Hepatocyte (in vitro differentiated cells): ENCODE measurements at places on chromosomes 5 and 9. TPM values are rescaled to one million over a fixed set of nuclear protein-coding genes. Genes with fewer than 3 reads are reported as not detected.

GRCh38 chr9:115022760-115023434, 92.5 kb upstream of the TNFSF8 start:
- no peak for DNase-seq

STING1 gene
- total RNA-seq = 7.7 and 12.6 TPM in 2 replicates

C6 gene
- total RNA-seq = 31.3 and 37.2 TPM in 2 replicates

ENTPD2 gene
- total RNA-seq = 1.8 and 2.3 TPM in 2 replicates

GRCh38 chr5:160930406-160930805, 78.4 kb upstream of the ATP10B start:
- DNase-seq = peak; percentile 78

DNA sequence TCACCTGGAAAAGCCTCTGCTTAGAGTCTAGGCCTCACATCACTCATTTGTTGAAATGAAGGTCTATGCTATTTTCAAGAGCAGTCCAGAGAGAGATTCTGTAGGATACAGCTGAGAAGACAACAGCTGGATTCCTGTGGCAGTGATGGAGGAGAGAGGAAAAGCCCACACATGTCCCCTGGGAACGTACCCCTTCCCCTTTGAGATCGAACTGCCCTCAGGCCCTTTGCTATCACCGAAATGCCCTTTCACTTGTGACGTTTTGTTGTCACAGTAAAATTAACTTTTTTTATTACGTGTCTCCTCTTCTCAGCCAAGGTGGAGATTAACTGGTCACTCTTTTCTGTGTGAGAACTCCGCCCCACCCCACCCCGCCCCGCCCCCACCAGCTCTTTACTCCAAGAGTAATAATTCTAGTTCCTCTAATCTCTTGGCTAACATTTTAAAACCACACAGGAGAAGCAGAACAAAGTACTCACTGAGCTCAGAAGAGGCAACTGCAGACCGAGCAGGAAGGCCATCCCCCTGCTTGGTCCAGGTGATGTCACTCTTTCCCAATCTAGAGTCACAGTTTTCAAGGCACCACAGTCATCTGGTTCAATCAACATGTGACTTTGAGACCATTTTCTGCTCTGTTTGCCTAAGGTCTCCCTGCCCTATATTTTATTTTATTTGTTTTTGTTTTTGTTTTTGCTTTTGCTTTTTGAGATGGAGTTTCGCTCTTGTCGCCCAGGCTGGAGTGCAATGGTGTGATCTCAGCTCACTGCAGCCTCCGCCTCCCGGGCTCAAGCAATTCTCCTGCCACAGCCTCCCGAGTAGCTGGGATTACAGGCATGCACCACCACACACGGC, 105.6 kb downstream of the SUSD1 start:
- DNase-seq = peak; percentile 79

GRCh38 chr5:6319116-6319515, 59.2 kb downstream of the MED10 start:
- DNase-seq = no peak

DNA sequence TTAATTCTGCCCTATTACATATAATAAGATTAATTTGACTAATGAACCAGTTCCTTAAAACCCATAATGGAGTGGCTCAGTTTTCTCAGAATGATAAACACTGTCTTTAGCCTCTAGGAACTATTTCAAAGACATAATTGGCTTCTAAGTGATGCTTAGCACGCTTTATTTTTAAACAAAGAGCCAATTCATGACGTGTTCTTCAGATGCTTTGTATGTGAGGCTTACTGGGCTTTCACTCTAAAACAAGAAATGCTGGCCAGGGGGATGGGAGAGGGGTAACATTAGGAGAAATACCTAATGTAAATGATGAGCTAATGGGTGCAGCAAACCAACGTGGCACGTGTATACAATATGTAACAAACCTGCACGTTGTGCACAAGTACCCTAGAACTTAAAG, 7.6 kb upstream of the SFXN1 start:
- no peak for DNase-seq

- no peak for DNase-seq
Measured at GRCh38 chr9:125325826-125326225, 64.2 kb downstream of the GAPVD1 start.

ACOT12 gene
- 9.6 and 10.2 TPM in 2 replicates for total RNA-seq

DNA sequence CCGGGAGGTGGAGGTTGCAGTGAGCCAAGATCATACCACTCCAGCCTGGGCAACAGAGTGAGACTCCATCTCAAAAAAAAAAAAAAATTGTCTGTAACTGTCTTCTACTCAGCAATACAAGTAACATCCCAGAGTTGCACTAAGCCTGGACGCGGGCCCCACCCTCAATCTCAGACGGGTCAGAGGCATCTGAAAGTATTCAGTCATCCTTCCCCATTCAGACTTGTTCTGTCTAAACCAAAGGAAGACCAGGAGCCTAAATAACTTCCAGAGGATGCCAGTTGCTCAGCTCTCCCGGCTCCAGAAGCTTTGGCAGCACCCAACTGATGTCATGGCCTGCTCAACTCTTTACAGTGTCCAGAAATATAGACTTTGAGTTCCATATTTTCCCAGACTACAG, 218.6 kb downstream of the AUH start:
- DNase-seq = no peak

TOR4A gene
- total RNA-seq = 13.7 and 14.4 TPM in 2 replicates

KDM4C gene
- 27.3 and 28.7 TPM in 2 replicates for total RNA-seq

PDE6A gene
- 3.6 and 4.6 TPM in 2 replicates for total RNA-seq

DNA sequence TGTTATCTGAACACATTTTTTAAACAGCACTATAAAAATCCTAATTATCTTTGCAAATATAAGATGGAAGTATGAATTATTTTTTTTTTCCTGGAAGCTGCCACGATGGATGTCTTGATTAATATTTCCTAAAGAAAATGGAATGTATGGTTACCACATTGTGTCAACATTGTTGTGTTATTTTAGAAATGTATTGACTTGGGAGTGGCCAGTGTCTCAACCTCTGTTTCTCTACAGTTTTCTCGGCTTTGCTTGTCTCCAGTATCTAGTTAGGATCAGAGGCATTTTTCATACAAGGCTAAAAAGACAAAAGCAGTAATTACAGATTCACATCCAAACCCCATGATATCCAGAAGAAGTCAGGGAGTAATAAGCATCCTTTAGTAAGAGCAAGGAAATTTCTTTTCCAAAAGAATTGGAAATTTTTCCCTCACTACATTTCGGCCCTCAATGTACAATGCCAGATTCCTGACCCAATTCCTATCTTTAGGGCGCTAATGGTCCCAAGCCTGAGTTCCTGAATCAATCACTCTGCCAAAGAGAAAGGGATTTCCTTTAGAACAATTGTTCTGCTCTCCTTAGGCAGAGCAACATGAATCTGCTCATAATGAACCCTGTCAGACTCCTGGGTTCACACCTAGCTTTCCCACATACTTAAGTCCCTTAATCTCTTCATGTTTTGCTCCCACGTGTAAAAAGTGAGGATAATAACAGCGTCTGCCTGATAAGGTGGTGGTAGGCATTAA, 111.7 kb downstream of the EDIL3 start:
- DNase-seq = no peak

- no peak for DNase-seq
Measured at GRCh38 chr9:4461437-4461836, 28.8 kb upstream of the SLC1A1 start.

RNF183 gene
- total RNA-seq = 0.43 and 3.9 TPM in 2 replicates

CDH9 gene
- total RNA-seq = 0.53 and 2.2 TPM in 2 replicates

NPM1 gene
- total RNA-seq = 1,088 and 1,095 TPM in 2 replicates

DNA sequence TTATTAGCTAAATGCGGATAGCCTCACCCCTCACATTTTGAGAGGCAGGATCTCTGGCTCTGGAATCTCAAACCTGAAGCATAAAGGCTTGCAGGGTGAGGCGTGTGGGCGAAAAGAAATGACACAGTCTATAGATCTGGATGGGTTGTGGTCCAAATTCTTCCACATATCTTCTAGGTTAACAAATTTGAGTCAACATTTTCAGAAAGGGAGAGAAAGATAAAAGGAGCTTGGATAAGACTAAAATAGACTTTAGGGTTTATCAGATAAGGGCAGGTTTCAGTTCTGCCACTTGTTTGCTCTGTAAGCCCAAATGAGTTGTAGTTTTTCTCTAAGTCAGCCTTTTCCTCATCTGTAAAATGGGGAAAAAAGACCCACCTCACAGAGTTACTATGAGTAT, 220.9 kb downstream of the TRIM32 start:
- no peak for DNase-seq

DNA sequence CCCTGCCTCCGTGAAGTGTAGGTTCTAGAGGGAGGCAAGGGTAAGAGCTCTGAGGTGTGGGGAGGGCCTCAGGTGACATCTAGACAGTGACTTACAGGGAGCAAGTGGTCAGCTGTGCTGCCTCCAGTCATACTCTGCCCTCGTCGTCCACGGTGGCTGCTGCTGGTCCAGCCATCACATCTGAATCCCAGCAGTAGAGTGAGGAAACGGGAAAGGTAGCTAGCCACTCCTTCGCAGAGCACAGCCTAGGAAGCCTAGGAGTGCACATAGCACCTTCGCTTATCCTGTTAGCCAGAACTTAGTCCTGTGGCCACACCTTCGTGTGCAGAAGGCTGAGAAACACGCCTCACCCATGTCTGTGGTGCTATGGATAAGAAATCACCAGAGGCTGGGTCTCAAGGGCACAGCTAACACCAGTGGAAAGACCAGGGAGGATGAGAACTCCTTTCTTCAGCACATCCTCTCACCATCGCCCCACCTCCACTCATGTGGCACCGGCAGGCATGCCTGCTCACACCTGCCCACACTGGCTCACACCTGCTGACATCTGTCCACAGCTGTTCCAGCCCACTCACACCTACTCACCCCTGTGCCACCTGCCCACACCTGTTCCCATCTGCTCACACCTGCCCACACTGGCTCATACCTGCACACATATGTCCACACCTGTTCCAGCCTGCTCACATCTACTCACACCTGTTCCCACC, 44.5 kb upstream of the SLC6A19 start:
- no peak for DNase-seq

DNA sequence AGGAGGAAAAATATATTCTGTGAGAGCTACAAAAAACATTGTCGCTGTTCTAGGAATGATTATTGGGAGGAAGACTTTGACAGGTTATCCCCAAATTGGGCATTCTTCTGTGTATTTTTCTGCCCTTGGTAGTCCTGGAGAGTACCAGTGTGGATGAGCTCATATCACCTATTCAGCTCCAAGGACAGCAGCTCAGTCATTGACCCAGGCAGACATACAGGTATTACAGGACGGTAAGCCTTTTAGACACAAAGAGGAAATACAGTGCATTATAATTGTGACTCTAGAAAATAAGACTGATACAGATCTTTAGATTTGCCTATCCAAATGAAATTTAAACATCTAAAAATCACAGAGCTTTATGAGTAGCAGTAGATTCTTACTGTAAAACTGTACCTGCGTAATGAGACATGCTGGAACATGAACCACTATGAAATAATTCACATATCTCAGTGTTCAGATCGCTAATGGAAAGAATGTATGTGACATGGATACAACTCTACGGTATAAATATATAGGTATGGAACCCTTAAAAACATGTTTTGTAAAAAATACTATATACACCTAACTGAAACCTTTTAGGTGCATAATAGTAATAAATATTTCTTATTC, 56.0 kb downstream of the PLK2 start:
- no peak for DNase-seq

- no peak for DNase-seq
Measured at GRCh38 chr9:113624721-113625120, 161.2 kb downstream of the RGS3 start.

- DNase-seq = no peak
Measured at GRCh38 chr5:158423623-158424200, 564.8 kb upstream of the CLINT1 start.
